ENCODE measurements at places on chromosomes 11 and 22. TPM values are rescaled to one million over a fixed set of nuclear protein-coding genes. Genes with fewer than 3 reads are reported as not detected.
A peak's percentile ranks its signal among the peaks of the same experiment; 100 is the strongest.

ELMOD1 gene
- polyA plus RNA-seq: 2.4 TPM

BIK gene
- polyA plus RNA-seq: not detected

GRCh38 chr11:9905501-9905951 is 241.6 kb downstream of the SWAP70 start:
- peak; percentile 48 for DNase-seq

SLC22A25 gene
- polyA plus RNA-seq: 0.04 TPM

MUC15 gene
- not detected for polyA plus RNA-seq

- DNase-seq: no peak
These were observed 570.7 kb downstream of the JRKL start for GRCh38 chr11:96960476-96960875.

ME3 gene
- 6.5 TPM for polyA plus RNA-seq

MS4A4E gene
- polyA plus RNA-seq: 1.6 TPM

- no peak for DNase-seq
These were observed 13.7 kb upstream of the ST3GAL4 start for GRCh38 chr11:126341760-126342161.

CYB5R2 gene
- polyA plus RNA-seq: 10.5 TPM

DNA sequence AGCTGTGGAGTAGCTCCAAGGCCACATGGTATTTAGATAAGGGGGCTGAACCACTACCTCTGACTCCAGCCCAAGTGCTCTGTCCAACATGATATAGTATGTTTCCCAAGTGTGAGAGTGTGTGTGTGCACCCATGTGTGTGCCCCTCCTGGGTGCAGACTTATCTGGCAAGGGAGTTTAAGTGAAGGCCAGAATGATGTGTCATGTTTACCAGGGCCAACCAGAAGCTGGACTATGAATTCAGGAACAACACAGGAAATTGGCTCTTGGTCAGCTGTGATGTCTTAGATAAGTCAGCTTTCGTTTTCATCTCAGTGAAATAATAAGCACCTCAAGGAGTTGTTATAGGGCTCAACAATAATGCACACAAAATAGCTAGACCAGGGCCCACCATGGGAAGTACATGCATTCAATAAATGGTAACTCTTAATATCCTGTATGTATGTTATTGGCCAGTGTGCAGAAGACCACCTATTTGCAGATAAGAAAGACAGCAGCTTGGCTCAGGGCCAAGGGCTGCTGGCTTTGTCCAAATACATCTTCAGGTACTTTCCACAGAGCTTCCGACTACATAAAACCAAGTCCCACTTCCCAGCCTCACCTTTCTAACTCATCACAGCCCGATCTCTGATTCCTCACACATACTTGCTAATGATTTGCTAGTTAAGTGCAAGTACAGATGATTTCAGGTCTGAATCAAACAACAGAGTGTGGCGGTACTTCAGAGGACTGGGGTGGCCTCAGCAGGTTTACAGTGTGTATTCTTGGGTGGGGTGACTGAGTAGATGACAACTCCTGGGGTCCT is 120.9 kb downstream of the ME3 start:
- DNase-seq: peak; percentile 53

DNA sequence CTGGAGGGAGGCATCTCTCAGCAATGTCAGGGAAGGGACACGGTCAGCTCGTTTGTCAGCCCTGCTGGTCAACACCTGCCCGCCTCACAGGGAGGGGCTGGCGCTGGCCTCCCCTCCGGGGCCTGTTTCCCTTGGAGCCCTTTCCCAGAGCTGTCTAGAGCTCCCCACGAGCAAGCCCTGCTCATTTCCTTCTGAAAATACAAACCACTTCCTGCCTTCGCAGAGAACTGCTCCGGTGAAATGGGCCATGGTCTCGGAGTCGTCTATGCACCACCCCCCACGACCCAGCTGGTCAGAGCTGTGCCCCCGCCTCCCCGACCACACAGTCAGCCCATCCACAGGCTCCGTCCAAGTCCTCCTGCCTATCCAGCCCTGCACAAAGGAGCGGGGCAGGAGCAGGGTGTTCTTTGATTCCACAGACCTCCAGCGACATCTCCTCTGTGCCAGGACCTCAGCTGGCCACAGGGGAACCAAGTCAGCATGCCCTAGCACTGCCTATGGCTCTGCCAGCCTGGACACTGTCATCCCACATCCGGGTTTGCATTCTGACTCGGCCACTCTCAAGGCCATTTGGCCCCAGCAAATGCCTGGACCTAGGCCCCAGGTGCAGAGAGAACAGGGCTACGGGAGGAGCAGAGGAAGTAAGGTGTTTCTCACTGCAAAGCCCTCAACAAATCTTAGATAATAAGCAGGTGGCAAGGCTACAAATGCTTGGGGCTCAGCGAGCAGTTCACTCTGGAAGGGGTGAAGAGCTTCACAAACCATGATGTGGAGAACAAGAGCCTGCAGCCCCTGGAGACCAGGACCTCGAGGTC is 82.1 kb upstream of the WNT11 start:
- no peak for DNase-seq

JOSD1 gene
- polyA plus RNA-seq: 31.9 TPM

GRCh38 chr11:44861849-44862557 is 88.7 kb downstream of the TP53I11 start:
- no peak for DNase-seq

TRPM5 gene
- polyA plus RNA-seq: not detected

GRCh38 chr11:112412383-112412782 is 151.7 kb upstream of the PLET1 start:
- DNase-seq: no peak

DNA sequence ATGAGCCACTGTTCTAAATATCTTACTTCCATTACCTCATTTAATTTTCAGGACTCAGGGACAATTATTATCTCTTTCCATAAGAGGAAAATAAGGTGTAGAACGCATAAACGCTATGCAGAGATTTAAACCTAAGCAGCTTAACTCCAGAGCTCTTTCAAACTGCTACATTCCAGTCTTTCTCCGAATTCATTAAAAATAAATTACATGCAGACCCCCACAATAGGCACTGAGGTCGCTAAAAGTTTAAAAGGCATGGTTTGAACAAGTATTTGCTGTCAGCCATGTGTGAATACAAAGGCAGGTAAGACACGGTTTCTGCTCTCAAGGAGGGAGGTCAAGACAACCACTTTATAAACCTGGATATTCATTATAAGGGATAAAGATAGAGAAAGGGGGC is 983 bp downstream of the NARS2 start:
- DNase-seq: no peak

DNA sequence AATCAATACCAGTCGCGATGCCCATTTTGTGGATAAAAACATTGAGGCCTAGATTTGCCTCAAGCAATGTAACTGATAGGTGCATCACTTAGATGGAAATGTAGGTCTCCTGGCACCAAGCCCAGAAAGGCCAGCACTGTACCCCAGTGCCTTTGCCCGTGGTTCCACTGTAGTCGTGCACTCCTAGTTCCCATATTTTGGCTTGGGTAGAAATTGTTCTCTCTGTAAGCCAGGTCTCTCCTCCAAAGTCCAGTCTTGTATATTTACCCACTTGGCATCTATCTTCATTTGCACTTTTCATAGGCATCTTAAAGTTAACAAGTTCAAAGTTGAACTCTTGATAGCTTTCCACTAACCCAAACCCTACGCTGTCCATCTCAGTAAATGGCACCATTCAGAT is 41.6 kb upstream of the DMC1 start:
- DNase-seq: no peak

- no peak for DNase-seq
These were observed 31.0 kb downstream of the TMPRSS5 start for GRCh38 chr11:113675003-113675561.

DNA sequence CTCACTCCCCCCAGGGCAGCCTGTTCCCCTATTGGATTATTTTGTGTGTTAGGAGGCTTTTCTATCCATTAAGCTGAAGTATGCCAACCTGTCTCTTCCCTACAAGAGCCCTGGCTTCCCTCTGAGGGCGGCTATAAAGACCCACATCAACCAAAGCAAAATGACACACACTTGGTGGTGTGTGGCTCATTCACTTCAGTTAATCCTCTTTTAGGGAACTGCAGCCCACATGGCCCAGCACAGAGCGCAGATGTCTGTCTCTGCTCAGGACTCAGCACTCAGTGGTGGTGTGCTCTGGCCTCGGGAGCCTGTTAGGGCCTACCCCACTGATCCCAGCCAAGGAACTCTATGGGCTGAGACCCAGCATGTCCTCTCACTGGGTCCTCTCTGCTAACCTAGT is 32.2 kb upstream of the LRRC10B start:
- no peak for DNase-seq

NEFH gene
- polyA plus RNA-seq: 3.3 TPM

DNA sequence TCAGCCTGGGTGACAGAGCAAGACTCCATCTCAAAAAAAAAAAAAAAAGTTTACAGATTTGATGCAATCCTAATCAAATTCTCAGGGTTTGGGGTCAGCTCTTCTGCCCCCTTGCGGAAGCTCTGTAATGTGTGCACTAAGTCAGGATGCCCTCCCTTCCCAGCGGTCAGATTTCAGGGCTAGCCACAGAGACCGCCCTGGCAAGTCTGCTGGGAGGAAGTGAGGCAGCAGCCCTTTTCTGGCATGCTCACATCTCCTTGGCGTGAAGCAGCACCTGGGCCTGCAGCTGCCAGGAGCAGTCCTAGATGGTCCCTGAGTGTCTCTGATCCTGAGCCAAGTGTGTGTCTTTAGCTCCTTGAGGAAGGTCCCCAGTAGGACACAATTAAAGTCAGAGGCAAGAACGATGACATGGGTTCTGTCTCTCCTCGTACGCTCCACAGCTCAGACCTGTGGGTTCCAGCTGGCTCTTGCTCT is 10.9 kb upstream of the APOBEC3C start:
- DNase-seq: peak; percentile 91

DNA sequence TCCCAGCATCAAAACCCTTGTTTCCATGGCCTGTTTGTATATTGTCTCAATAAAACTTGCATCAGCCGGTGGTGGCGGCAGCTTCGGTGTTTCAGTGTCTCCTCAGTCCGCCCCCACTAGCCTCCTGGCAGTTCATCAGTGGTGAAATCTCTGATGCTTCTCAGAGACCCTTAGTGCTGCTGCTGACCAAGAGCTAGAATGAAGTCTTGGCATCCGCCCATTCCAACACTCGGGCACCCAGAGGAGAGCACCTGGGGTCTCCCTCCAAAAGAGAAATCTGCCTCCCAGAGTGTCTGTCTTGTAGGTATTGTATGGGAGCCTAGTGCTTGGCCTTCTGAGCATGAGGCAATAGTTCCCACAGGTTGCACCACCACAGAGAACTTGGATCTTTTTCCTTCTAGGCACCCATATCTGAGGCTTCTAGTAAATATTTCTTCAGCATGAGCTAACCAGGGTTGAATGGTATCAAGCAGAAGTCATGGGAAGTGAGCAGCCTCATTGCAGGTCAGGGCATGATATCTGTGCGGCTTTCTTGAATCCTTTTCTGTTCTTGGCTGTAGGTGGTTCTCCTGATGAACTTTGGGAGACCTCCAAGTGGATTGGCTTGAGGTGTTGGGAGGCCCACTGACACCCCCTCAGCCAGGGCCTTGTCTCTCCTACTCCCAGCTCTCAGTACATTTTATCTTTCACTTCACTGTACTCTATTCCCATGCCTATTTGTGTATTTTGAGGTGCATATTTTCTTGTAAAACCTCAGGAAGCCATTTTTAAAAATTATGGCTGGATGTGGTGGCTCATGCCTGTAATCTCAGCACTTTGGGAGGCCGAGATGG is 13.2 kb upstream of the AIFM3 start:
- DNase-seq: no peak

GRCh38 chr11:103378931-103379330 is 269.7 kb downstream of the DYNC2H1 start:
- no peak for DNase-seq

DNA sequence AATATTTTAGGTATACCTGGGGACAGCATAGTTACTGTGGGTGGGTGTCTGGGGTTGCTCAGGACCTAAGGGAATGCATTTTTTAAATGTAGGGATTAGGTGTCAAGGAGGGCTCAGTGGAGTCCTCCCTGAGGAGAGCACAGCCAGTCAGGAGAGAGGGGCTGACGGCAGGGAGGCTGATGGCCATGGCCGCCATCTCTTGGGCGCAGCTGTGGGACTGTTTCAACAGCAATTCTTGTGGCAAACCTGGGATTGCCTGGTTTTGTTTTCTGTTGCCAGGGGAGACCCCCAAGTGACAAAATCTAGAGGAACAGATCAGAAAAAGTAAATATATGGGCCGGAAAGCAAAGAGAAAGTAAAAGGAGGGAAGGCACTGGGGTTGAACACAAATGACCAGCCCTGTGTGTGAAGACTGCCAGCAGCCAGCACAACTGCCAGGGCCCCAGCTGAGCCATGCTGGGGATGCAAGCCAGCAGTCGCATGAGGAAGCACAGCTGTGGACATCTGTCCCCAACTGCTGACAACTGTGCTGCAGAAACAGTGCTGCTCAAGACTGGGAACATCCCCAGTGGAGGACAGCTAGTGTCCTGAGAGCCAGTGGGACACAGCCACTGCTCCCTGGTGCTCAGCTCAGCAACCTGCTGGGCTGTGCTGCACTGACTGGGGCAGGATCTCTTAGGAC is 10.5 kb downstream of the MIF start:
- DNase-seq: peak; percentile 48

PATE4 gene
- polyA plus RNA-seq: not detected

TRIM29 gene
- polyA plus RNA-seq: 0.38 TPM

DNA sequence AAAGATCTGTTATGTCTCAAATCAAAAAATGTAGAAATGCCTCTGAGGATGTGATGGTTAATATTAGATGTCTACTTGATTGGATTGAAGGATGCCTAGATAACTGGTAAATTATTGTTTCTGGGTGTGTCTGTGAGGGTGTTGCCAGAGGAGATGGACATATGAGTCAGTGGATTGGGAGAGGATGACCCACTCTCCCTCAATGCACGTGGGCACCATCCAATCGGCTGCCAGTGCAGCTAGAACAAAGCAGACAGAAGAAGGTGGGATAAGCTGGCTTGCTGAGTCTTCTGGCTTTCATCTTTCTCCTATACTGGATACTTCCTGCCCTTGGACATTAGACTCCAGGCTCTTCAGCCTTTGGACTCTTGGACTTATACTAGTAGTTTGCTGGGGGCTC is 430.3 kb downstream of the SOX6 start:
- no peak for DNase-seq

DNA sequence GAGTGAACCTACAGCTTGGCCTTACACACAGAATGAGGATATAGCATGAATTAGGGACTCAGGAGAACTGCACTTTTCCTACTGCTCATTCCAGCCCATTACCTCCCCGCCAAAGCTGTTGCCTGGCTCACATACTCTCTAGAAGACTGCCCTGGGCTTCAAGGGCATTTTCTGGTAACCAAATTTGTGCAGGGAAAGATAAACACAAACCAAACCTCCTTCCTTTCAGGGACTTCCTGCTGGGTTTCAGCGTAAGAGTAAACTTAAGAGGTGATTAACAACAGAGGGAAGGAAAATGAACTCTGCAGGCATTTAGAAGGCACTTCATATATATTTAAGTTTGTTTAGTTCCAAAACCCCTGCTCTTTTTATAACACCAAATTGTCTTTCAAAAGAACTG is 194.9 kb downstream of the SWAP70 start:
- no peak for DNase-seq

DNA sequence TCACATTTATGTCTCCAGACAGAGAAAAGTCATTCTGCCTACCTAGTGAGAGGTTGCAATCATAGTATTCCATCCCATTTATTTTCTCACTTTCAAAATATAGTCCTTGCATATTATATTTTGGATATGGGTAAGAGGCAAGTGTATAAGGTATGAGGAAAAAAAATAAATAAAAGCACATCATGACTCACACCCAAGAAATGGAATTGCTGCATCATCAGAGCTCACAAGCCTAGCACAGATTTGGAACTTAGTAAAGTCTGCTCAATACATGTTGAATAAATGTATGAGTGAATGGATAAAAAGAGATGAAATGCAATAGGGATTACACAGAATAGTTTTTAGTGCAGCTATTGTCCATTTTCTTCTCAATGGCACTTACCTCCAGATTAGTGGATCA is 2.5 kb upstream of the OR51G1 start:
- DNase-seq: no peak
